ENCODE measurements at places on chromosomes 16 and 17. TPM values are rescaled to one million over a fixed set of nuclear protein-coding genes. Genes with fewer than 3 reads are reported as not detected.

GRCh38 chr16:15913046-15913698, 24.8 kb upstream of the CEP20 start:
- no peak overlapping the region for H3K4me3 ChIP-seq
- DNase-seq: no peak
- H3K4me1 ChIP-seq: no peaks in the 10 kb centered on the region
- no peaks in the 10 kb centered on the region for H3K36me3 ChIP-seq
- no peaks in the 10 kb centered on the region for H3K27me3 ChIP-seq
- no peak overlapping the region for H3K27ac ChIP-seq

GRCh38 chr16:57444711-57445110, 2.5 kb downstream of the CIAPIN1 start:
- H3K27ac ChIP-seq: no peak overlapping the region
- no peaks in the 10 kb centered on the region for H3K27me3 ChIP-seq
- DNase-seq: no peak
- H3K36me3 ChIP-seq: peaks cover 13% of the 10 kb centered on the region

NIP7 gene
- 29.5 TPM for total RNA-seq

DNA sequence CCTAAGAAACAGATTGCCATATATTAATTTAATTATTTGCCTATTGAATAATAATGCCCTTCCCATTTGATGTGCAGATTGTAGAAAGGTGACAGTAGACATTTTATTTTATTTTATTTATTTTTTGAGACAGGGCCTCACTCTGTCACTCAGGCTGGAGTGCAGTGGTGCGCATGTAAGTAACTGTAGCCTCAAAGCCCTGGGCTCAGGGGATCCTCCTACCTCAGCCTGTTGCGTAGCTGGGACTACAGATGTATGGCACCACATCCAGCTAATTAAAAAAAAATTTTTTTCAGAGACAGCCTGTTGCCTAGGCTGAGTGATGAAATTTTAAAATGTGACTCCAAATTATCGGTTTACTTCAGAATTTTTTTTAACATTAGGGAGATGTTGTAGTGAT, 1110.0 kb upstream of the EEF2KMT start:
- H3K36me3 ChIP-seq: no peaks in the 10 kb centered on the region
- H3K4me3 ChIP-seq: no peak overlapping the region
- no peaks in the 10 kb centered on the region for H3K4me1 ChIP-seq
- no peak overlapping the region for H3K27ac ChIP-seq

TMC7 gene
- total RNA-seq: 4.4 TPM

TTLL6 gene
- total RNA-seq: not detected

GCGR gene
- not detected for total RNA-seq

DNA sequence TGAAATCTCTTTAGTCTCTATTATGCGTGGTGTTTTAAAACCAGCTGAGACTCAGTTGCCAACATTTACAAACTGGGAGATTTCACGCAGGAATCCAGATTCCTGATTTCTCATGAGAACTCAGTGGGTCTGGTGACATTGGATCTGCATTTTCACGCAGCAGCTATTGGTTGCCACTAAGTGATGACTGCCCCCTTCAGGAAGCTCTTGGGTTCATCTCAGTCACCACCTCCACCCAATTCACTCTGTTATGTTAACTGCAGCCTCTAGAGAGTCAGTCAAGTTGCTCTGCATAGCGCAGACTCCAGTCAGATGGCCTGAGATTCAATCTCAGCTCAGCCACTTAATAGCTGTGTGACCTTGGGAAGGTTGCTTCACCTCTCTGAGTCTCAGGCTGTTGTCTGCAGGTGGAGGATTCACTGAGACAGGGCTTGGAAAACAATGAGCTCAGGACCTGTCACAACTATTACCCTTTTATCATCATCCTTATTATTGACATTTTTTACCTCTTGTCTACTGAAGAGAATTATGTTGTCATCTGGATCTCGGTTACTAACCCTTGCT, 6.4 kb downstream of the SHISA9 start:
- no peak for DNase-seq
- H3K36me3 ChIP-seq: peaks cover 43% of the 10 kb centered on the region
- peaks cover 25% of the 10 kb centered on the region for H3K4me1 ChIP-seq

- H3K36me3 ChIP-seq: no peaks in the 10 kb centered on the region
- H3K4me1 ChIP-seq: peaks cover 21% of the 10 kb centered on the region
- no peak for DNase-seq
- peak overlapping the region; percentile 80 for H3K4me3 ChIP-seq
- no peaks in the 10 kb centered on the region for H3K27me3 ChIP-seq
Measured at GRCh38 chr16:1378087-1378803, 26.5 kb downstream of the GNPTG start.

DNA sequence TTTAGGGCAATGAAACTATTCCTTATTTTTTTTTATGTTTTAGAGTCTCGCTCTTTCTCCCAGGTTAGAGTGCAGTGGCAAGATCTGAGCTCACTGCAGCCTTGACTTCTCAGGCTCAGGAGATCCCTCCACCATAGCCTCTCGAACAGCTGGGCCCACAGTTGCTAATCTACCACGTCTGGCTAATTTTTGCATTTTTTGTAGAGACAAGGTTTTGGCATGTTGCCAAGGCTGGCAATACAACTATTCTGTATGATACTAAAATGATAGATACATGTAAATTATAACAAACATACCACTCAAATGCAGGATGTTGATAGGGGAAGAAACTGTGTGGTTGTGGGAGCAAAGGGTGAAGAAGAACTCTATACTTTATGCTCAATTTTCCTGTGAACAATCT, 401.3 kb downstream of the ZFHX3 start:
- H3K27me3 ChIP-seq: no peaks in the 10 kb centered on the region
- DNase-seq: no peak
- H3K4me1 ChIP-seq: no peaks in the 10 kb centered on the region
- H3K27ac ChIP-seq: no peak overlapping the region
- no peaks in the 10 kb centered on the region for H3K36me3 ChIP-seq
- H3K4me3 ChIP-seq: no peak overlapping the region

DOC2B gene
- total RNA-seq: not detected
